Bronchus fibroblast of lung (primary cell): ENCODE measurements at places on chromosomes 1 and 21. TPM values are rescaled to one million over a fixed set of nuclear protein-coding genes. Genes with fewer than 3 reads are reported as not detected.

The CHI3L1 gene
- 0.50 and 0.59 TPM in 2 replicates for total RNA-seq

The DNASE2B gene
- total RNA-seq, result 0.15 and 0.17 TPM in 2 replicates

The C1orf216 gene
- total RNA-seq, result 9.7 and 9.9 TPM in 2 replicates

The RORC gene
- 0.15 TPM in 1 of 2 replicates, not detected in the other for total RNA-seq

The SPRR2G gene
- not detected in 2 replicates for total RNA-seq

The DENND2C gene
- 0.84 and 0.89 TPM in 2 replicates for total RNA-seq

The LCE6A gene
- total RNA-seq, result not detected in 2 replicates

The OLIG1 gene
- not detected in 2 replicates for total RNA-seq

The ZSWIM5 gene
- 0.15 and 0.17 TPM in 2 replicates for total RNA-seq

The CAMSAP2 gene
- 6.8 and 8.6 TPM in 2 replicates for total RNA-seq

The ATAD3C gene
- total RNA-seq, result under 0.01 TPM in 1 of 2 replicates, not detected in the other

The ANGEL2 gene
- total RNA-seq, result 23.5 and 35.1 TPM in 2 replicates

The EFNA1 gene
- total RNA-seq, result 0.50 and 0.89 TPM in 2 replicates

The RBM11 gene
- 0.15 TPM in 1 of 2 replicates, not detected in the other for total RNA-seq

The TMEM54 gene
- 52.2 and 57.3 TPM in 2 replicates for total RNA-seq

The OLFML2B gene
- total RNA-seq, result 2.5 and 3.0 TPM in 2 replicates

The GJC2 gene
- 1.9 and 2.4 TPM in 2 replicates for total RNA-seq

The AQP10 gene
- not detected in 2 replicates for total RNA-seq

The CYP4B1 gene
- total RNA-seq, result not detected in 2 replicates

The ZNF436 gene
- 5.1 and 5.7 TPM in 2 replicates for total RNA-seq

The TMEM61 gene
- total RNA-seq, result not detected in 2 replicates

The NBPF20 gene
- total RNA-seq, result 0.74 and 1.2 TPM in 2 replicates

The SLC1A7 gene
- total RNA-seq, result not detected in 2 replicates

The XCL1 gene
- not detected in 2 replicates for total RNA-seq

The CTH gene
- total RNA-seq, result 9.2 TPM in 2 replicates

The FAM229A gene
- total RNA-seq, result 1.0 and 1.9 TPM in 2 replicates

The IFI44 gene
- 2.5 and 3.7 TPM in 2 replicates for total RNA-seq

The SHISAL2A gene
- total RNA-seq, result not detected in 2 replicates

The DONSON gene
- 28.4 and 28.7 TPM in 2 replicates for total RNA-seq

The KRTAP13-4 gene
- total RNA-seq, result not detected in 2 replicates

The WNT9A gene
- 0.30 and 0.50 TPM in 2 replicates for total RNA-seq

The TMEM167B gene
- total RNA-seq, result 17.4 and 17.7 TPM in 2 replicates

The C1orf53 gene
- 4.4 and 7.1 TPM in 2 replicates for total RNA-seq

The ITGB3BP gene
- total RNA-seq, result 25.0 and 30.3 TPM in 2 replicates

The KPRP gene
- total RNA-seq, result not detected in 2 replicates

The ESPN gene
- total RNA-seq, result under 0.01 TPM in 1 of 2 replicates, not detected in the other

The ELOVL1 gene
- total RNA-seq, result 107 and 116 TPM in 2 replicates

The GOLT1A gene
- not detected in 2 replicates for total RNA-seq

The LCE3D gene
- not detected in 2 replicates for total RNA-seq

The REN gene
- 0.15 and 0.67 TPM in 2 replicates for total RNA-seq

The CACNA1S gene
- not detected in 2 replicates for total RNA-seq

The F11R gene
- total RNA-seq, result 0.74 and 1.2 TPM in 2 replicates

The CNKSR1 gene
- total RNA-seq, result 0.15 and 0.17 TPM in 2 replicates

The MGST3 gene
- 169 and 174 TPM in 2 replicates for total RNA-seq

The MROH9 gene
- under 0.01 TPM in 1 of 2 replicates, not detected in the other for total RNA-seq

The LGALS8 gene
- total RNA-seq, result 31.2 and 35.8 TPM in 2 replicates

The C1orf141 gene
- total RNA-seq, result not detected in 2 replicates

The DR1 gene
- total RNA-seq, result 34.0 and 37.8 TPM in 2 replicates

The KRTAP7-1 gene
- total RNA-seq, result not detected in 2 replicates

The LRRC71 gene
- total RNA-seq, result 0.15 and 1.3 TPM in 2 replicates

The PRR9 gene
- total RNA-seq, result not detected in 2 replicates

The KANK4 gene
- not detected in 2 replicates for total RNA-seq

The CHI3L2 gene
- total RNA-seq, result 1.5 TPM in 1 of 2 replicates, not detected in the other

The SYNC gene
- 10.6 and 15.8 TPM in 2 replicates for total RNA-seq

The LCE2C gene
- not detected in 2 replicates for total RNA-seq

The OR2AK2 gene
- not detected in 2 replicates for total RNA-seq
